ENCODE measurements at places on chromosomes 4 and X.

DNA sequence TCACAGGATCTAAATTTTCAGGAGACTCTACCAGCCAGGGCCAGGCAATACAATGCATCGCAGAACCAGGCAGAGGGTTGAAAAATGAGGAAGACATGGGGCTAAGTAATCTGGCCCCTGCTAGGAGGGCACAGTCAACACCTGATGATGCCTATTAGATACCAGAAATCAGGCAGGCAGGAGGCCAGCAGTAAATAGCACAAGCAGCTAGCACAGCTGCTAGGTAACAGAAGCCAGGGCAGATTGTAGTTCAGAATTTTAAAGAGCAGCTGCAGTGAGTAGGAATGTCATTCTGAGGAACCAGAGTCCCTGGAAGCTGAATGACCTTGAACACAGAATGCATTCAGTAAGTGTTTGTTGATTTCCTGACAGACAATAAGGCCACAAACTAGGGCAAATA, 38.8 kb upstream of the TRPC5OS start:
- peak; percentile 41 for DNase-seq

DNA sequence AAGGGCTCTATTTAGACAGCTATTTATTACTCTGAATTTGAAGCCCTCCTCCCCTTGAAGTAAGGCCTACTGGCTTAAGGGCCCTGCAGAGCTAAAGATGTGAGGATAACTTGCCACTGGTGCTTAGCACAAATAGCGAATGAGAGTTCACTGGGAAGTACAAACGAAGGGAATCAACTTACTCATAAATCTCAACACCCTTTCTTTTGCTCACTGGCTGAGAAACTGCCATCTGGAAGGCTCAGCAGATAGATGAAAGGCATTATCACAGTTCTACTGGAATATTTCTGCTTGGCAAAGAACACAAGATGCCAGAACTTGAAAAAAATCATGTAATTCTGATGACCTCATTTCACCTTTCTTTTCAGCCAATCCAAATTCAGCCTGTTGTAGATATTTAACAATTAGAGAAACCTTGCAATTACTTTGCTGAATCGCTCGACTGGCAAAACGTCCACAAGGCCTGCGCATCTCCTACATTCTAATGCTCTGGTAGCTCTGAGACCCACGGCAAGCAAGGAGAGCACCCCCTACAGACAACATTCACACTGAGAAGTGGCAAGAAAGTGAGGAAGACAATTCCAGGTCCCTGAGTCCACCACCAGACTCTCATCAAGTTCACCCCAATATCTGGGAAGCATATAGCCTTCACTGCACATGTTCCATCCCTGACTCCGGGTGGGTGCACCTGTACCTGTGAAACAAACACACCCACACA, 27.5 kb downstream of the TSPAN5 start:
- DNase-seq = no peak

DNA sequence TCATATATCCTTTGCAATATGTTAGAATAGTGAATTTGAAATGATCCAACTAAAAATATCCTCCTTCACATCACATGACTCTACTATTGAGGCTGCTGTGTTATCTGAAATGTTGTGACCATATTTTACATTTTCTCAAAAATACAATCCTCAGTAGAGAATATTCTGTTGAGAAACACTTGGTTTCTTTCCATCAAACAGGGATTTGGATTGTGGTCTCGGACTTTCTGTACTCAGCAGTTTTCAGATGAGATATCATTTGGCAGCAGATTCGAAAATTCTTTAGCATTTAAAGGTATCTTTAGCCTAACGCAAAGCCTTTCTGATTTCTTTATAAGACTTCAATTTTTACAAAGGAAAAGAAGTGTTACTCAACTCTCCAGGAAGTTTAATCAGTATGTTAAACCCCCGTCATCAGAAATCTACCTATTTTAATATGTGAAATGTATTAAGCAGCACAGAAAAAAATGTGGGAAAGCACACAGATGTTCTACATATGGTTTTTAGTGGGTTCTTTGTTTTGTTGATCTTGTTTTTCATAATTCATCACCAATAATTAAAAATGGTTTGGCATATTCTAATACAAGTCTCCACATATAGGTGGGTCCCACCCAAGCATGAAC, 55.4 kb upstream of the ANXA3 start:
- no peak for DNase-seq

DNA sequence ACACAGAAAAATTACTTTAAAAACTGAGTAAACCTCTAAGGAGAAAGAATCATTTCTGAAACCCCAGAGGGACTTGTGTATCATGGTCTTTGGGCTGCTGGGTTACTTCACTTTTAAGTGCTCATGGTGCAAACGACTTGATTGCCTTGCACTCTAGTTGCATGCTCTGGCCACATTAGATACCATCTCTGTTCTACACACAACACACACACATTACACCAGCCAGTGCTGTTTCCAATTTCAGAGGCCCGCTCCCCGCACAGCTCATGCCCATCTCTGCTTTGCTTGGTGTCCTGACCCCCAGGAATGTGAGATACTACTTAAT, 2.1 kb downstream of the PPP3CA start:
- DNase-seq = no peak

DNA sequence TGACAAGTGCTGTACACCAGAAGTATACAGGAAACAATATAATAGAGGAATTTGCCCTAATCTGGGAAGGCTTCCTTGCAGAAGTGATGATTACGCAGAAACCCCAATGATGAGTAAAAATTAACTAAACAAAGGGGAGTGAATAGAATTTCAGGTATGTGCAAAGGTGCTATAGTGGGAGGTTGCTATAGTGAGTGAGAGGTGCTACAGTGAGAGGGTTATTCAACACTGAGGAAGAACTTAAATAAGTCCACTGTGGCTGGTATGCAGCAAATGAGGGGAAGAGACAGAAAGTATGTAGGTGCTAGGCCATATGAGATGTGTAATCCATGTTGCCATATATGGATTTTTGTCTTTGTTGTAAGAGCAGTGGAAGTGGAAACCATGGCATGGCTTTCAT, 69.5 kb downstream of the TRIM2 start:
- DNase-seq = no peak

GRCh38 chrX:146481735-146482134, 327.8 kb upstream of the CXorf51B start:
- DNase-seq = no peak

DNA sequence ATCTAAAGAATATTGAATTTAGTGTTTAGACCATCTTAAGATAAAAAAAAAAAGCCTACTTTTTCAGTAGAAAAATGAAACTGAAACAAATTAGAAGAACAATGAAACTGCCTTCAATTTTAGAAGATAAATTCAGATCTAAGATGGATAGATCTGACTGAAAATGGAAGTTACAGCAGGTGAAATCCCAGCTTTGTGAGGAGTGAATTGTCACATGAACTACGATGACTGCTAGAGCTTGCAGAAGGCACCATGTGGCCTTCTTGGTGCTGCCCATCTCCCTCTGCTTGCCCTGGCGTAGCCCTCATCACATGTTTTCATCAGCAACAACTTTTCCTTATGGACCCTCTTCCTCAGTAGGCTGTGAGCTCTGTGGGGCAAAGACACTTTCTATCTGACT, 51.4 kb upstream of the EMCN start:
- no peak for DNase-seq

- DNase-seq = no peak
These were observed 376.9 kb upstream of the CTSO start for GRCh38 chr4:156330436-156331031.

- DNase-seq = no peak
These were observed 77.1 kb downstream of the HMX1 start for GRCh38 chr4:8794491-8794890.

DNA sequence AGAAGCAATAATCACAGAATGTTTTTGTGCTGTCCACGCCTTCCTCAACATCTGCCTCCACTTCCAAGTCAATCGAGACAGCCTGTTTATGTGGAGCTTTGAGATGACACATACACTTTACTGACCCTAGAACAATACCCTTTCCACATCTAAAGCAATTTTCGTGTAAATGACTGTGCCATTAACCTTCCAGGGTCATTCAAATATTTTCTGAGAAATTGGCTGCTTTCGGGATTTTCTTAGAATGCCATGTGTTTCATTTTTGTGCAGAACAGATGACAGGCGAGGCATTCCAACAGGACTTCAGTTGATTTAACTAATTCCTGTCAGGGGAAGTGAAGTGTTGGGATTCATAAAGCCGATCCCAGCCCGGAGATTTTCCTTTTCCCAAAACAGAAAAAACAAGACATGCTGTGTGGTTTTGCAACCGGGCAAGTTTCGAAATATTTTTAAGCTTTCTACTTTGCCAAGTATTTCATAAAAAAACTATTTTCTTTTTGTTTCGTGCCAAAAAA, 73.9 kb downstream of the SORBS2 start:
- DNase-seq = no peak

Data from NCI-H1092 (cell line).